ENCODE measurements at places on chromosomes 16 and 17. TPM values are rescaled to one million over a fixed set of nuclear protein-coding genes. Genes with fewer than 3 reads are reported as not detected.

GRCh38 chr16:52078716-52079655, 468.0 kb downstream of the TOX3 start:
- no peak for DNase-seq

The CRISPLD2 gene
- 36.2 TPM for total RNA-seq

GRCh38 chr16:3475604-3476375, 19.5 kb downstream of the C16orf90 start:
- DNase-seq: no peak

The SDR42E2 gene
- not detected for total RNA-seq

The MYO15A gene
- 0.25 TPM for total RNA-seq

DNA sequence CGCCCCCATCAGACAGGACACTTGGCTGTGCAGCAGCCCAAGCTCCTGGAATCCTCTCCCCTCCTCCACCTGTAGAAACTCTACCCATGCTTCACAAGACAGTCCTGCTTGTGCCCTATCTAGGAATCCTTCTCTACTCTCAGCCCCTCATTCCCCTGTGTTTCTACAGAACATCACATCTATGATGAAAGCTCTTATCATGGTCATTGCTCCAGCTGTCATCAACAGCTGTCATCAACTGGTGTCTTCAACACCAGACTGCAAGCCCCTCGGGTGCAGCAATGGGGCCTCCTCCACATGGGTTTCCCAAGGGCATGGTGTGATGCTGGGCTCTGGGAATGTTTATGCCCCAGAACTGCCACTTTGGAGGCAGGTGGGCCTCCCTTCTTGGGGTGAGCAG, 21.1 kb upstream of the CDRT4 start:
- no peak for DNase-seq

The TP53TG3 gene
- total RNA-seq: not detected

GRCh38 chr16:12449374-12449773, 354.3 kb downstream of the CPPED1 start:
- DNase-seq: no peak

The TBC1D3I gene
- not detected for total RNA-seq

DNA sequence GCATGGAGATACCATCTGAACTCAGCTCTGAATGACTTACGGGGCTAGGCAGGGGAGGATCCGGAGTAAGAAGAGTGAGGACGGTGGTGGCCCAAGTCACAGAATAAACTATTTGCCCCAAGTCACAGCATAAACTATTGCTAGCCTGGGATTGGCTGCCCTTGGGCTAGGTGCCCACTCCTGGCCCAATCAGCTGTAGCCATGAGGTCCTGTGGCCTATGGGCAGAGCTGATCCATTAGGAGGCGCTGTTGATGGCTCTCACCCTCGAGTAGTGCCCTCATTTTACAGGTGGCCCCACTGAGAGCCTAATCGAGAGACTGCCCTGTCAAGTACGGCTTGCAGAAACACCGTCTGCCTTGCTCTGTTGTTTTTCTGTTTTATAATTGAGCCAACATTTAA, 62.3 kb upstream of the ZNF423 start:
- DNase-seq: no peak

DNA sequence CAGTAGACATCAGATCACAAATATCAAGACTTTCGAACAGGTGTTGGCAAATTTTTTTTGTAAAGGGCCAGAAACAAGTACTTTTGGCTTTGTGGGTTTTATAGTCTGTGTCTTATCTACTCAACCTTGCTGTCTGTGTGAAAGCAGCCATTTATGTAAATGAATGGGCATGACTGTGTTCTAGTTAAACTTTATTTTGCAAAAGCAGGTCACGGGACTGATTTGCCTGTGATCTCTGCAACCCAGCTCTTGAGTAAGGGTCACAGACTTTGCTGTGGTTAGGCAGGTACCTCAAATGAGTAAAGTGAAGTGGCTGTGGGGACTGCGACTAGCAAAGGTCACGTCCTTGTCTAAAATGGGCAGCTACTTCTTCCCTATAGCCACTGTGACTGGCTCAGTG, 136.5 kb downstream of the FTO start:
- DNase-seq: no peak

DNA sequence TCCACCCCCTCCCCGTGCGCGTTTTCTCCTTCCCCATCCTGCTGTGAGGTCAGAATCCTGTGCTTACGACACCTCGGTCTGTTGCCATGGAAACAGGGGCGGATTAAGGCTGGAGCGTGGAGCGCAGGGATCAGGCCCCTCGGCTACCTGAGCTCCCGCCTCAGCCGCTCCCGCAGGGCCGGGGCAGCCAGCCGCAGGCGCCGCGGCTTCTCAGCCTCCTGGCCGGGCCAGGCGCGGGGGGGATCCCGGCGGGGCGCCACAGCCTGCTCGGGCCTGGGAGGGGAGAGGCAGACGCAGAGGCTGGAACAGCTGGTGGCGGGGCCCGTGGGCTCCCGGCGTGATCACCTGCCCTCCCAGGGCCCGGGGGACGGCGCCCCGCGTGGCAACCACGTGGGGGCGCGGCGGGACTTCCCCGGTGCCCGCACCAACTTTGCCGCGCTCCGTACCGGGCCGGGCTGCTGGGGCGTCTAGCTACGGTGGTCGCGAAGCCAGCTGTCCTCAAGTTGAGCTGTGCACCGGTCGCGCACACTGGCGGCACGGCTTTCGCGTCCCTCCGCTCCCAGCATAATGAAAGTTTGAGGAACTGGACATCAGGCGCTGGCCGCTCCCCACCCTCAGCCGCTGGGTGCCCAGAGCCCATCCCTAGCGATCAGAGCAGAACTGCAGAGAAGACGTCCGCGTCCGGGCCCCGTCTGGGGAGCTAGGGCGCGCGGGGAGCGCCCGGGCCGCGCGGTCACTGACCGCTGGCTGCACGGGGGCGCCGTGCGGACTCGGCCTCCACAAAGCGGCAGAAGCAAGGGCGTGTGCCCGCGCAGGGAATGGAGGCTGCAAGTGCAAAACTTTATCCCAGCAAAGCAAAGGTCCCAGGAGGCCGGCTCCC, 1.2 kb downstream of the RTN4RL1 start:
- DNase-seq: peak; percentile 58

DNA sequence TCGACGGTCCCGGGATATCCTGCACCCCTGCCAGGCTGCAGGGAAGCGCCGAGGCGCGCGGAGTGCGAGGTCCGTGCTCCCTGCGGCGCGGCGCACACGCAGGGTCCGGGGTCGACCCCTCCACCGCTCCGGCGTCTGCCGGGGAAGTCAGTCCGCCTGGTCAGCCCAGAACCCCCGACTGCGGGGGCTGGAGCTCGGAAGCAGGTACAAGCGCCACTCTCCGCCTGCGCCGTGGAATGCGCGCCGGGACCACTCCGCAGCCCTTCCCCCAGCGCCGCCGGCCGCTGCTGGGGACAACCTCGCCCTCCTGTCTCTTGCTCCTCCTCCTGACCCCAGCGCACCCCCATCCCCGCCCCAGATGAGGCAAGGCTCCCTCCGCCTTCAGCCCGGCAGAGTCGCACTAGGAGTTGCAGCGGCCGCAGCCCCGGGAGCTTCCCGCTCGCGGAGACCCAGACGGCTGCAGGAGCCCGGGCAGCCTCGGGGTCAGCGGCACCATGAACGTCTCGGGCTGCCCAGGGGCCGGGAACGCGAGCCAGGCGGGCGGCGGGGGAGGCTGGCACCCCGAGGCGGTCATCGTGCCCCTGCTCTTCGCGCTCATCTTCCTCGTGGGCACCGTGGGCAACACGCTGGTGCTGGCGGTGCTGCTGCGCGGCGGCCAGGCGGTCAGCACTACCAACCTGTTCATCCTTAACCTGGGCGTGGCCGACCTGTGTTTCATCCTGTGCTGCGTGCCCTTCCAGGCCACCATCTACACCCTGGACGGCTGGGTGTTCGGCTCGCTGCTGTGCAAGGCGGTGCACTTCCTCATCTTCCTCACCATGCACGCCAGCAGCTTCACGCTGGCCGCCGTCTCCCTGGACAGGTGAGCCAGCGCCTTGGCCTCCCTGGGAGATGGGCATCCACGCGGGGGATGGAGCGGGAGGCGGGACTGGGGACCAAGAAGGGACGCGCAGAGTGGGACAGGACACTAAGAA, at the start of gene GALR2:
TSS of gene GALR2 (plus strand) at position 392 of the 974 bp plus-strand sequence. CDS start at position 495, 103 bp downstream.
- DNase-seq: no peak

DNA sequence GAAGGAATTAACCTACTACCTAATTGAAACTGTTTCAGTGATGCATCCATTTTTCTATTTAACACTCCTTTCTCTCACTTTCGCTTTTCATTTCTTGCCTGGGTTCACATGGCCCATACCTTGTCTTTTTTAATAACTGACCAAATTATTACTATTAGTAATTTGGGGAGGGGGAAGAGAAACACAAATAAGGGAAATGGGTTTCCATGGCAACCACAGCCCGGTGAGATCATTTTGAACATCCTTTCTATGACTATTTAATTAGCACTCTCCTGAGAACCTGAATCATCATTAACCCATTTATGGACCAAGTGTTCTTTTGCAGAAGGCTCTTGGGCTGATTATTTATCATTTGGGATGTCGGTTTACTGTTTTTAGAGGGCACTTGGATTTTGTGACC, 628.2 kb upstream of the SALL1 start:
- no peak for DNase-seq

DNA sequence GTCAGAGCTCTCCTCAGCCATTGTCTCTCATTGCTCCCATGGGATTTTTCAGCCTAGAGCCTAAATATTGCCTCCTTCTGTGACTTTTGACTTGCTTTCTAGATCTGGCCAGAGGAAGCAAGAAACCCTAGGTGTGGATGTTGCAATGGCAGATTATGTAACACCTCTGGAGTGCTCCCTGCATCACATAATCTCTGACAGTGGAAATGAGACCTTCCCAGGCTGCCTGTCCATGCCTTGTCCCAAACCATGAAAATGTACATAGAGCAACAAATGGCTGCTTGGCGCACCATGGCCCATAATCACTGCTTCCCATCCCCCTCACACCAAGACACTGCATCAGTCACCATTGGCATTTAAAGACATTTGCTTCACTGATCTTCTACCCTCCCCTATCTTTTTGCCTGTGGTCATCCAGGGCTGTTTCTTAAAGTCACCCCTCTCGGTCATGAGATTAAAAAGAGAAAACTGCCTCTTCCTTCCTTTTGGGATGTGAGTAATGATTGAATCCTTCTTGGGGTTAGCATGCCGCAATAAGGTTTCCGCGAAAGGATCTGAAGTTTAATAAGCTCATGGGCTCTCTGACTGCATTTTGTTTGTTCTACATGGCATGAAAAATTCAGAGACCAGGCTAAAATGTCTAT, 34.2 kb upstream of the CCL2 start:
- DNase-seq: no peak

- no peak for DNase-seq
Observed at GRCh38 chr16:11402051-11402744, 56.9 kb downstream of the RMI2 start.

DNA sequence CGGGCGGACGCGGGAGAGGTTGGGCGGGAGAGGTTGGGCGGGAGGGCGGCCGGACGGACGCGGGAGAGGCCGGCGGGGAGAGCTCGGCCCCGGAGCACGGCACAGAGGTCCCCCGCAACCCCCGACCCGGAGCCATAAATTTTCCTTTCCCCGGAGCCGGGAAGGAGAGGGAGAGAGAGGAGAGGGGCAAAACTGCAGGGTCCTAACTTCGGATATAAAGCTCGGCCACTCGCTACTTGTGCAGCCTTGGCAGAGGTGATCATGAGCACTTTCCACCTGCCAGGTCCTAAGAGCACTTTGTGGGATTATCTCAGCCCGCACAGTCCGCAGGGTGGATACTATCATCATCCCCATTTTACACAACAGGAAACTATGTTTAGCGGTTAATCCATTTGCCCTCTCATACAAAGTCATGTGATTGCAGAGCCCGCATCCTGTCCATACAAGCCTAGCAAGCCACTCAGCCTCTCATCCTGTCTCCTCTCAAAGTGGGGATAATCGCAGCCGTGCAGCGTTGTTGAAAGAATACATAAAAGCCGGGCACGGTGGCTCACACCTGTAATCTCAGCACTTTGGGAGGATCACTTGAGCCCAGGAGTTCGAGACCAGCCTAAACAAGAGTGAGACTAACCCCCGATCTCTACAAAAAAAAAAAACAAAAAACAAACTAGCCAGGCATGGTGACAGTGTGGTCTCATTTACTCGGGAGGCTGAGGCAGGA, 780 bp upstream of the DCAKD start:
- peak; percentile 53 for DNase-seq

The CDC6 gene
- 12.4 TPM for total RNA-seq

- DNase-seq: peak; percentile 79
Observed at GRCh38 chr17:73705594-73705993, 61.3 kb upstream of the SDK2 start.

GRCh38 chr17:2063261-2064146, 8.6 kb downstream of the HIC1 start:
- DNase-seq: peak; percentile 66

DNA sequence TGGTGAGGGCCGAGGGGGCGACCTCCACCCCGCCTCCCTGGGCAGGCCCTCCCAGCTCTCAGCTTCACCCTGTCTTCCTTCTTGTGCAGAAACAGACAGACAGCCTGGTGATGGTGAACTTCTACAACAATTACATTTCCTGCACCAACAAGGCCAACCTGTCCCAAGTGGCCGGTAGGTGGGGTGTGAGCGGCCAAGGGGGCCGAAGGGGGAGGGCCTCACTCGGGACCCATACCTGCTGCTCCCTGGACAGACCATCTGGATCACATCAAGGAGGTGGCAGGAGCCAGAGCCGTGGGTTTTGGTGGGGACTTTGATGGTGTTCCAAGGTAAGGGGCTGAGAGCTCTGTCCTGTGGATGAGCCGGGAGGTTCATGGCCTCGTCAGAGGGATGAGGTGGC, 20.1 kb downstream of the CHMP1A start:
- no peak for DNase-seq

The SRL gene
- total RNA-seq: not detected

DNA sequence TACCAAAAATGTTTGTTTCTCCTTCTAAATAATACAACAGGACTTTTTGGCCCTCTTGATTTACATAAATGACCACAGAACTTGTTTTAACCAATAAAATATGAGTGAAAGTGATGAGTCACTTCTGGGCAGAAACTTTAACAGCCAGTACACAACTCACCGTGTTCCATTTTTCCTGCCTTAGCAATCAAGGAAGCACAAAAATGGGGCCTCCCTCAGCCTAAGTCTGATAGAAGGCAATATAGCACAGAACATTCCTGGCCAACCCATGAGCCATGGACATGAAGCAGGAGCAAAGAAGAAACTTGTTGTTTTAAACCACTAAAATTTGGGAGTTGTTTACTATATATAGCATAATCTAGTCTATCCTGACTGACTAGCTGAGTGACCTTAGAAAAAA, 61.1 kb upstream of the MTMR4 start:
- peak; percentile 79 for DNase-seq

DNA sequence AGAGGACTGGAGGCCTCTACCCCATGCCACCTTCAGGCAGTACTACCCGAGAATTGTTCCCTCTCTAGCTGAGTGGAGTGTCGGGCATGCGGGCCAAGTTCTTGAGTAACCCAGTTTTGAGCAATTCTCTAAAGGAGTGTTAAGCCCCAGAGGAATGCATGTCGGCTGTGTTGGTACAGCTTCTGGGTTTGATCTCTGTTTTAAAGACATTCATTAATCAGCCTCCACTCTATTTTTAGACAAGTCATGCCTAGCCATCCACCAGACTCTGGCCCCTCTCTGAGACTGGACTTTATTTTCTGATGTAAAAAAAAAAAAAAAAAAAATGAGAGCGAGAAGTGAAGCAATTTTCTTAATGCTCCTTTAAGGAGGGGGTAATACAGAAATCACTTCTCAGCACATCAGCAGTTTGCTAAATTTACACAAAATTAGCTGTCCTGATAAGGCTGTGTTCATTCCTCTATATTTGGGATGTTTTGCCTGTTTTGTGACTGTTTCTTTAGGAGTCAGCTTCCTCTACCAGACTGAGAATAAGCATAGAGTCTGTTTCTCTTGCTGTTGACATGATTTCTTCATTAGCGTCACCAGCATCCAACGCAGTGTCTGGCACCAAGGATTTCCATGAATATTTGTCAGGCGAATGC, 88.7 kb downstream of the AXIN2 start:
- peak; percentile 85 for DNase-seq

GRCh38 chr17:47315451-47316266, 8.1 kb upstream of the EFCAB13 start:
- peak; percentile 89 for DNase-seq

The LYZL6 gene
- total RNA-seq: not detected

All from GM23248 (cell line).